Activated naive CD8-positive, alpha-beta T cell treated with anti-CD3 and anti-CD28 coated beads for 36 hours (primary cell): ENCODE measurements at places on chromosomes 11 and 22. TPM values are rescaled to one million over a fixed set of nuclear protein-coding genes. Genes with fewer than 3 reads are reported as not detected.

CCDC34 gene
- total RNA-seq: 27.9 TPM

MAPK12 gene
- total RNA-seq: 3.5 TPM

RFPL2 gene
- not detected for total RNA-seq

SGSM1 gene
- total RNA-seq: 0.04 TPM

NCR3LG1 gene
- total RNA-seq: 5.0 TPM

GGTLC3 gene
- not detected for total RNA-seq

NR1H3 gene
- 8.1 TPM for total RNA-seq

ROM1 gene
- total RNA-seq: 2.8 TPM

HTR3A gene
- not detected for total RNA-seq

NPAS4 gene
- not detected for total RNA-seq

SLC22A25 gene
- not detected for total RNA-seq

PLA2G6 gene
- 32.2 TPM for total RNA-seq

MRGPRX4 gene
- total RNA-seq: not detected

AP1B1 gene
- 66.5 TPM for total RNA-seq
